Activated CD4-positive, alpha-beta T cell treated with anti-CD3 and anti-CD28 coated beads for 1 hour (primary cell): ENCODE measurements at places on chromosomes 16 and 17.
A peak's percentile ranks its signal among the peaks of the same experiment; 100 is the strongest.

GRCh38 chr16:19833176-19833575, 51.5 kb downstream of the GPRC5B start:
- DNase-seq = no peak

- no peak for DNase-seq
Measured at GRCh38 chr17:61485067-61485775, 33.0 kb downstream of the TBX4 start.

- no peak for DNase-seq
Measured at GRCh38 chr17:70378076-70378475, 208.7 kb downstream of the KCNJ2 start.

DNA sequence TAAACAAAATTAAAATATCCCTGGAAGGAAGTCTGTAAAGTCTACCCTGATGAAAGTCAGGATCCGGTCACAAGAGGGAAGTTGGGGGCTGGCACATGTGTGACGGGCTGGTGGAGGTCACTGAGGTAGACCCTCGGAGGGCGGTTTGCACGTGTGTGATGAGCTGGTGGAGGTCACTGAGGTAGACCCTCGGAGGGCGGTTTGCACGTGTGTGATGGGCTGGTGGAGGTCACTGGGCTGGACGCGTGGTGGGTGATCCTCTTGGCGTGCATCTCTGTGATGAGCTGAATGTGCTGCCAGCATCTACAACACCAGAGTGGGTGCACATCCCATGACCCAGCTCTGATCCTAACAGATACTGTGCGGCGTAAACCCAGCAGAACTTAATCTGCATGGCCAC, 43.7 kb upstream of the METRNL start:
- no peak for DNase-seq

DNA sequence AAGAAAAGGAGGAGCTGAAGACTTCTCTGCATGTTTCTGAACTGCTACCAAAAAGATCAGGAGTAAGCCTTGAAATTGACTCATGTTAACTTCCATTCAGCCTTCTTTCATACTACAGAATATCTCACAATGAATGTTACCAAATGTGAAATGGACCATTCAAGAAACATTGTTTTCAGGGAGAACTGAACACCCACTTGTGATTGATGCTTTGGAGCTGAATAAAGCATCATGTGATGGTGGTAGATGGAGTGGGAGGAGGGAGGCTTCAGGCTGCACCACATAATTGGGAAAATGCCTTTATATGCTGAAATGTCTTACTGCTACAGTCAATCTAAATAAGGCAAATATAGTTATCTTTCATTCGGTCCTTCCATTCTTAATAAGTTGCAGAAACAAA, 127.8 kb downstream of the CDH8 start:
- DNase-seq = no peak

DNA sequence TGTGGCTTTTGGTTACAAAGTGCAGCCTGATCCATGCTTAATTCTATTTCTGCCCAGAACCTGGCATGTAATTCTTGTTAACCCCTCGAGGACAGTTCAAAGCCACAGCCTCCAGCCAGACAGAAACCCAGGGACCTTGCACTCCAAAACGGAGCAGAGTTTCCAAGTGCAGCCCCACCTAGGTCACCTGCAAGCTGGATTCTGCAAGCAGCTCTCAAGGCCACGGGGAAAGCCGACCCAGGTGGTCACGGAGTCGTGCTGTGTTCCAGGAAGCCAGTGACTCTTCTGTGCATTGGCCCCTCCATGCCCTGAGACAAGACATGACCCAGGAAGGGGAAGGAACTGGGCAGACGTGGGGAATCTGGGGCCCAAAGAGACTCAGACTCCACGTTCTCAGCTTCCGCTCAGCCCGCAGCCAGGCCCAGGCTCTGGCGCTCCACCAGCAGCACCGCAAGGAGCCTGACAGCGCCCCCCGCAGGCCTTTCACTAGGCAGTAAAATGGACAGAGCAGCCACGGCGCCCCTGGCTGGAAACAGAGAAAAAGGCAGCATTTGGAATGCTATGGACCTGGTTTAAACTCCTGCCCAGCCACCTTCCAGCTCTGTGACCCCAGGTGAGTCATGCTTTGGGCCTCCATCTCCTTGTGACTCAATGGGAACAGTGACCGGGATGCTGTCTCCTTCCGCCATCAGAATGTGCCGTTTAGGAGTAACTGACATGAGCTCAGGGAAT, 27.3 kb upstream of the GSG1L start:
- DNase-seq = no peak

DNA sequence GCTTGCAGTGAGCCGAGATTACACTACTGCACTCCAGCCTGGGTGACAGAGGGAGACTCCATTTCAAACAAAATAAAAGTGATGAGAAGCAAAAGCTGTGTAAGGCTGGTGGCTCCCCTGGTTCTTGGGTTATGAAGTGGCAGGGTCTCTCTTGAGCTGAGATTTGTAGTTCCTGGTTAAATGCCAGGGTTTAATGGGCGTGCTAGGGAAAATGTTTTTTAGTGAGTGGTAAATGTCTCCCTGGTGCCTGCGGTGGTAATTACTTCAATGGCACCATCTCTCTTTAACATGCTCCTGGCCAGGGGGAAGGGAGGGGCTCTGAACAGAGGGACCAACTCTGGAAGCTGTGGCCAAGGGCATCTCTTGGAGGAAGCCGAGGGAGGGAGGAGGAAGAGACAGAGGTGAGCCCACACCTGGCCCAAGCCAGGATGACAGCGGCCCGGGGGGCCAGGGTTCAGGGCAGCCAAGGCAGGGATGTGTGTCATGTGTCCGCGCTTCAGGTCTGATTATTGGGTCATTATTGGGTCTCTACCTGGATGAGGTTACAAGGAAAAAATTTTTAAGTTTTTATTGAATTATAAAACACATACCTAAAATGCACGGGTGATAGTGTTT, 17.8 kb upstream of the RPL38 start:
- no peak for DNase-seq

DNA sequence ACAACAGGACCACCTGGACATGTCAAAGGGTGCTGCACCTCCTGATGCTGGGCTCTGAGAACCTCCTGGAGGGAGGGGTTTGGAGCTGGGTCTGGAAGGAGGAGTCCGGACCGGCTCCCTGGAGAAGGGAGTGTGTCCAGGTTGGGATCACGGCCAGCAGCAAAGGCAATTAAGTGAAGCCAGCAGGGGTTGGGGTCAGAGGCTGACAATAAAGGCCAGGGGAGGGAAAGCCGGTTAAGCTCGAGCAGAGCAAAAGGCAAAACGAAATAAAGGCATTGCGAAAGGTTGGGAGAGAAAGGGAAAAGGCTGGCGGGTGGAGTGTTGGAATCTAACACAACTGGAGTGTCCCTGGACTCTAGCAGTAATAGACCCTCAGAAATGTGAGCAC, 992 bp upstream of the CACNG4 start:
- DNase-seq = no peak

DNA sequence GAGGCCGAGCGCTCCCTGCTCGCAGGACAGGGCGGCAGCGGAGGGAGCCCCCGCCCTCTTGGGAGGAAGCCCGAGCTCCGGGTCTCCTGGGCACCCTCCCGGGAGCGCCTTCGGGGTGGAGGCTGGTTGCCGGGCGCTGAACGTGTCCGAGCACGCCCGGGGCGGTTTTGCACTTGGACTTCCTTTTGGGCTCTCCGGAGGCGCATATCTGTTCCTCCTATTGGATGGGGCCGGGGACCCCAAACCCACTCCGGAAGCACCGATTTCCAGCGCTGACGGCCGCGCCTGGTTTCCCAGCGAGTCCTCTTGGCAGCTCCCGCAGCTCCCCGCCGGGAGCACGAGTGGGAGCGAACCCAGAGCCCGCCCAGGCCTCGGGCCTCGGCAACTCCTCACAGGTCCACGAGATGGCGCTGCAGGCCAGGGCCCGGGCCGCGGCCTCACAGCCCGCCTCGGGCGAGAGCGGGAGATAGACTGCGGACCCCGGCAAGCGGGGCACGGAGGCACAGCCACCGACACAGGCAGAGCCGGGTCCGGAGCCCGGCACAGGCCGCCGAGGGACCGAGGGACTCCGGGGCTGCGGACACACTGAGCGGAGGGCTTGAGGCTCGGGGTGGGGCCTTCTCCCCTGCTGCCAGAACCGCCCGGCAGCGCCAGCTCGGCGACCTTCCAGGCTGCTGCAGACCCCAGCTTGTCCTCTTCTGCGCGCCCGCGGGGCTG, 12.7 kb downstream of the TBX2 start:
- peak; percentile 69 for DNase-seq

DNA sequence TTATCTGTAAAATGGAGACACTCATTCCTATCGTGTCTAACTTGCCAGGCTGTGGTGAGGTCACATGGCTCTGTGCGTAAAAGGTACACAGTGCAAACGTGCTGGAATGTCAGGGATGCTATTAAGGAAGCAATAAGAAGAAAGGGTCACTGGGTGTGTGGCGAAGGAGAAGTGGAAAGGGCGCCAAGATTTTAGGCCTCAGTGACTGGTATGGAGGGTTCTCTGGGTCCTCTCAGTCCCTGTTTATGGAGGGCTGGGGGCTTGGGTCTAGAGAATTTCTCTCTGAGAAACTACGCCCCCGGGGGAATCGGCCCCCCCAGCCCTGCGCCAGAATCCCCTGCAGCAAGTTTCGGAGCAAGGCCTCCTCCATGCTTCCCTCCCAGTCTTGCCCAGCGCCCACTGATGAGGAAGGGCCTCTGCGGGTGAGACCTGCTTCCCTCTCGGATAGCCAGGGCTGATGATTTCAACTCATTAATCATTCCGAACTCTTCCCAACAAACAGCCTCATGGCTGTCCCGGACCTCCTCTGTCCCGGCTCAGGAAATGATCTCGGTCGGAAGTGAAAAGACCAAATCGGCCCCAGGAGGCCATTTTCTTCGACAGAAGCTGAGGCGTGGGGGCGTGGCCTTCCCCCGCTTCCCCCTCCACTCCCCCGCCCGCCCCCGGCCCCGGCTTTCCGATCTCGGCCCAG, 1.2 kb upstream of the HEXIM1 start:
- no peak for DNase-seq

- no peak for DNase-seq
Measured at GRCh38 chr16:88888461-88889387, 22.3 kb upstream of the PABPN1L start.

GRCh38 chr17:59844884-59845594, 47.7 kb downstream of the TUBD1 start:
- DNase-seq = no peak

GRCh38 chr17:797236-797840, 15.2 kb downstream of the MRM3 start:
- no peak for DNase-seq

GRCh38 chr17:6464446-6465041, 20.3 kb downstream of the PIMREG start:
- DNase-seq = no peak

GRCh38 chr17:56257075-56257474, 103.8 kb downstream of the ANKFN1 start:
- DNase-seq = no peak

DNA sequence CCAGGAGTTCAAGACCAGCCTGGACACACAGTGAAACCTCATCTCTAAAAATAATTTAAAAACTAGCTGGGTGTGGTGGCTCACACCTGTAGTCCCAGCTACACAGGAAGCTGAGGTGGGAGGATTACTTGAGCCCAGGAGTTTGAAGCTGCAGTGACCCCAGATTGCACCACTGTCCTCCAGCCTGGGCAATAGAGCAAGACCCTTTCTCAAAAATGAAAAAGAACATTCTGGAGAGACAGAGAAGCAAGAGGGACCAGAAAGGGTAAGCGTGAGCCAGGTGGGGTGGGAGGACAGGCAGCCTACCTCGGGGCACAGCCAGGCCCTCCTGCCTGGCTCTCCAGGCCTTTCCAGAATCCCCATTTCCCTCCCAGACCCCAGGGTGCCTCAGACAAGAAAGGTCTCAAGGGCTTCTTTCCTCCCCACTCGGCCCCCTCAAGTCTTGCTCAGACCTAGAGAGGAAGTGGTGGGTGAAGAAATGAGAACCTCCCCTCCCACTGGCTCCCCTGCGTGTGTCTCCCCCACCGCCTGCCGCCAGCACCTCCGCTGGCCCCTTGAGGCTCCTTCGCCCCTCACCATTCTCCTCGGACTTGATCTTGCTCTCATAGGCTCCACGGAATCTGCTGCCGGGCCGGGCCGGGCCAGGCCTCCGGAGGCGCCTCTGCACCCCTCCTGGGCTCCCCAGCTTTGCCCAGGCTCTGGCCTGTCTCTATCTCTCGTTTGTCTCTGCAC, 503 bp downstream of the C16orf54 start:
- no peak for DNase-seq

DNA sequence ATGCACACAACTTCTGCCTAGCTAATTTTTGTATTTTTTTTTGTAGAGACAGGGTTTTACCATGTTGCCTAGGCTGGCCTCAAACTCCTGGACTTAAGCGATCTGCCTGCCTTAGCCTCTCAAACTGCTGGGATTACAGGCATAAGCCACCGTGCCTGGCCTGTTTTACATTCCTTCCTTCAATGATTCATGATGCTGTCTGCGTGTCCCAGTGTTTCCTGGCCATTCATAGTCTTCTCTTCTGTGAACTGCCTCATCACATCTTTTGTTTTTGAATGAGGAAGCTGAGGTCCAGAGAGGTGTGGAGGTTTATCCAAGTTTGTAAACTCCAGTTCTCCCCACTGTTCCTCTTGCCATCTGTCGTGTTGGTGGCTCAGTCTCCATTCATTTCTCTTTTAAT, 64.5 kb upstream of the MED9 start:
- no peak for DNase-seq

DNA sequence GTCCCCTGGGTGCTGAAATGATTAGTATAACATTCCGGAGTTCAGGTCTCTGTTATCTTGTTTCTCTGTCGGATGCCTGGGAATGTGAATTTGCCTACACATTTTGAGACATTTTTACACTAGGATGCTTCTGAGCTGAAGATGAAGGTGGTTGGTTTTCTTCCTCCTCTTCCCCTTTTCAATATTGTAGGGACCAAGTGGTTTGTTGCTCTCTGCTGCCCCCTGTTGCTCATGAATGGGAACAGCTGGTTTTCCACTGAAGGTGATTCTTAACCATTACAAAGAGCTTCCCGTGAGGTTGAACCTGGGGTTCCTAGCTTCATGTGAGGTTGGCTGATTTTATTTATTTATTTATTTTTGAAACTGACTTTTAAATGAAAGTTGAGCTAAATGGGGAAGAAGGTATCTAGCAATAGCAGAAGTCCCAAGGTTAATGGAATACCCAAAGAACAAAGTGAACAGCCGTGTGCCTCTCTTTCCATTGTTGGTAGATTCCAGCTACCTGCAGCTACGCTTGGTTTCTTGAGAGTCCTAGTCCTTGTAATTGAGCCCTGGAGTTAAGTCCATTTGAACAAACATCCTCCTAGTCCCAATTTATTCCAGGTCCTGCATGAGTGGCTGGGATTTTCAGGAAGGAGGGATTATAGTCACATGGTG, 983.9 kb upstream of the EEF2KMT start:
- no peak for DNase-seq

DNA sequence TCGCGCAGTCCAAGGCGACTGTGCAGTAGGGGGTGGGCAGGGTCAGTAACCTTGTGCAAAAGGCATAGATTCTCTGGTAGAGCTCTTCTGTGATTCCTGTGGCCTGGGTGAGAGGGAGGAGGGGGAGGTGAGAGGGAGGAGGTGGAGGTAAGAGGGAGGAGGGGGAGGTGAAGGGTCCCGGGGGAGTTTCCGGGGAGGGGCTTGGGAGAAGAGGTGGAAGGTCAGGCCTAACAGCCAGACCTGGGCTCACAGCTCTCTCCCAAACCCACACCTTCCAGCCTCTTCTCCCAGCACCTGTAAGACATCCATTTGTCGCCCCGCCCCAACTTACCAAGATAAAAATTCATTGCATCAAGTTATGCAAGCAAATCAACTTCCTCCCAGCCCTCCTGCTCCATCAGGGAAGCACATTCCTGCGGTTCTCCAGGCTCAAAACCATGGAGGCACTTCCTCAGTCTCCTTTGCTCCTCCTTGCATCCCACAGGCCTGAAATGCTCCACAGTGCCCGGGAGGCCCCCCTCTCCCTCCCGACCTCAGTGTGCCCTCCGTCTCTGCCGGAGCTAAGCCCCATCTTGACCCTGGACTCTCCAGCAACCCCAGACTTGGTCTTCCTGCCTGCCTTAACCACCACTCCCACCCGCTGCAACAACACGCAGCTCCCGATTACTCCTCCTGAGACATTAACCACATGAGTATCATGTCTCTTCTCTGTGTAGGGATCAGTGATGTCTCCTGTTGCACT, 30.5 kb downstream of the PIK3R6 start:
- no peak for DNase-seq
